Gastroesophageal sphincter (tissue), 4 donors: ENCODE measurements at places on chromosomes 2 and 18.
A peak's percentile ranks its signal among the peaks of the same experiment; 100 is the strongest.

GRCh38 chr2:233473386-233473791 lies 93.2 kb downstream of the USP40 start:
- ATAC-seq: no peak

DNA sequence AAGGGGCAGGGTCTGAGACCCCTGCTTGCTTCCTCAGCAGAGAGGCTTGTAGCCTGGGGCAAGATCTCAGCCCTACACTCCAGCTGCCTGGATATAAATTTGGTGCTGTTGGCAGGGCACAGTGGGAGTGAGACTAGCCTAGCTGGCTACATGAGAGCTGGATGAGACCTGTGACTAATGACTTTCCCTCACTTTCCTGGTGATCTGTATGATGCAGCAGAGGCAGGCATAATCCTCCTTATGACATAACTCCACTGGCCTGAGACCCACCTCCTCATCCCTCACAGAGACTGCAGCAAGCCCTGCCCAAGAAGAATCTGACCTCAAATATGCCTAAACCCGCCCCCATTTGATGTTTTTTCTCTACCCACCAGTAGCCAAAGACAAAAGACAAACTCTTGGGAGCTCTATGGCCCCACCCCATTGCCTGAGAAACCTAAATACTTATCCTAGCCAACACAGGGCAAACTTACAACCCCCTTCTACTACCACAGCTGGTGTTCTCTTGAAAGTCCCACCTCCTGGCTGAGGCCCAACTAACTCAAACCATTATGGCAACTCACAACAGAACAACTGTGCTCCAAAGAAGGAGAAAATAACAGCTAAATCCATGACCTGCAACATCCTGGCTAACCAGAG lies 102.7 kb downstream of the NR4A2 start:
- no peak for ATAC-seq

DNA sequence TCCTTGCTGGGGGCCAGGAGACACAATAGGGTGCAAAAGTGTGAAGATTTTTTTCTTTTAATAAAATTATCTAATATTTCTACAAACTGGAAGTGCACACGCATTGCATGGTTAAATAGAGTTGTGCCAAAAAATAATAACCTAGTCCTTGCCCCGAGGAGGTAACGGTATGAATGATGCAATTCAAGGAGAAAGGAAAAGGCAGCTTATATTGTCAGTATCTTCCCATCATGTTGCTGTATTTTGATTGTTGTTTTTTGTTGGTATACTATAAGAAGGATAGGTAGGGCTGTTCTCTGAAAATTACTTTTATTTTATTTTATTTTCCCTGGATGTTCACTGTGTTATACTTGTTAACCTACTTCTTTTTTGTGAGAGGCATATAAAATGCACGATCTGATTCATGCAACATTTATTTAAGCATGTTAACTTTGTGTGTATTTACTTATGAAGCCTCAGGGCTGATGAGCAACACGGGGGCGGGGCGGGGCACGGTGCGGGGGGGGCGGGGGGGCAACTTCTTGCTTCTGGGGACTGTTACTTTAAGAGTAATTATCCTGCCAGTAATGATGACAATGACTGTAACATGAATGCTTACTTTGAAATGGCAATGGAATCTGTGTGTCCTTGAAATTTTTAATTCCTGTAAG lies 118.6 kb downstream of the AQP4 start:
- ATAC-seq: no peak

DNA sequence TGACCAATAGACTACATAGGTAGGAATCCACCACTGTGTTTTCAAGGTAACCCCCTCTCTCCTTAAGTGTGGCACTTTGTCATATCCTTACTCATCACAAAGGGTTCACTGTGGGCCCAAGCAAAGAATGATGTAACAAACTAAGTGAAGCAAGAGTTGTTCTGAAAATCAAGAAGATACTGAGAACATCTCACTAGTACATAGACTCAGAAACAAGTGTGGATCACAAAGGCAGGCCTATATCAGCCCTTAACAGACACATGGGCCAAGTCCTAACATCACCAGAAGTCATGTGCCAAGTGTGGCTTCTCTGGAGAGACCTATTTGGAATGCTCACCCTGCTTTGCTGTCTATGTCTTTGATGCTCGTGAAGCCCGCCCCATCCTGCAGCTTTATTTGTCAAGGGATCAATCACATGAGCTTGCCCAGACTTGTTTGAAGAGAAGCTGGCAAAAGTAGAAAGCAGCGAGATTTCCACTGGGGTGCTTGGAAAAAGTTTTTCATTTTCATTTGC lies 131.2 kb upstream of the TTC39C start:
- peak; percentile 79 for ATAC-seq

DNA sequence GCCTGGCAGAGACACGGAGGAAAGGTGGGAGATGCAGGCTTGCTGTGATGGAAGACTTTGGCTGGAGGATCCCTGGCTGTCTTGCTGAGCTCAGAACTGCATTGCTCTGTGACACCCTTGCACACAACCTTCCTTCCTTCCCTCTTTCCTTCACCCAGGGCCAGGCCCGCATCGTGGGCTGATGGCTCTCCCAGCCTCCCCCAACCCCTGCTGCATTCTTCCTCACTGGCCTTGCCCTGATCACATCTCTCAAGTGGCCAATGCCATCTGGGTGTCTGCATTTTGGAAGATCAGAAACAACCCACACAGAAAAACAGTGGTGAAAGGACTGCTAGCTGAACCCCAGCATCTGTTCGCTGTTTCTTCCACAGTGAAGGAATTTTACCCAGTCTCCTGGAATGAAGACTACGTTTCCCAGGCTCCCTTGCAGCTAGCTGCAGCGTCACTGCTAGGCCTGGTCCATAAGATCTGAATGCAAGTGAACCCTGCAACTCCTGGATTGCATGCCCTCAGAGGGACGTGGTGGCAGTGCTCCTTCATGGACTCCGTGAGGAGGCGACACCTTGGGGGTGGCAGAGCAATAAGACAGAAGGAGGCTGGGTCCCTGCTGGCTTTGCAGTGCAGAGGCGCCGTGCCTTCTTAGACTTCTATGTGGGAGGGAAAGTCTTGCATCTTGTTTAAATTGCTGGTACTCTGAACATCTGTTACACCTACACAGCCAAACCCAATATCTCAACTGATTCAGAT lies 78.9 kb upstream of the YWHAQ start:
- no peak for ATAC-seq

DNA sequence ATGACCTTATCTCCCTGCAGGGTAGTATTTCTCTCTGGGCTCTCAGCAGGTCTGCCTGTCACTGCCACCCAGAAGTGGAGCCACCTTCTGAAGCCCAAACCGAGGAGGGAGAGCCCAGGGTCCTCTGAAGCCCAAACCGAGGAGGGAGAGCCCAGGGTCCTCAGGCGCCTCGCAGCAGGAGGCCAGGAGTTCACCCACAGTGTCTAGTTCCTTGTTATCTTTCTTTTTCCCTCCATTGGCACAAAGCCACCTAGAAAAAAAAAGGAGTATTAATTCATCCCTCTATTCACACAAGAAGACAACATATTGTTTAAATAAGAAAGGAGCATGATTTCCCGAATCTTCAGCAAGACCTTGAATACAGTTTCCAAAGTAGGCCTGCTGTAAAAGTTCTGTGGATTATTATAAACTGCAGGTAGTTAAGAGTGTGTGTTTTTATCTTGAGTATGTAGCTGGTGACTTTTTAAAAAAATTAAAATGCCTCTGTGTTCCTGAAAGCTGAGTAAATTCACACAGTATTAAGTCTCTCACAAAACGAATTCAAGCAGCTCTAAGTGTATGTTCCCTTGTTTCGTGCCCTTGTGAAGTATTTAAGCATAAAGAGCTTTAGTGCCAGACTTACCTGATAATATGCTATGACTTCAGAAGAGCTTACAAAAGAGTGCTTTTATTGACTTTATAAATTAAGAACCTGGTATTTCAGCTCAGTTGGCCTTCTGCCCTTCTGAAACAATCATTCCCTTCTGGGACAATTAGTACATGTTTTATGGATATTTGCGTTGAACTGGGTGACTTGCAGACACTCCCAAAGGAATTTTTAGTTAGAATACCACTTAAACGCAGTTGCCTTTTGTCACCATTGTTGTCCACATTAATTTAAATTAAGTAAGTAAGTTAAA lies 11.7 kb upstream of the GRHL1 start:
- no peak for ATAC-seq

DNA sequence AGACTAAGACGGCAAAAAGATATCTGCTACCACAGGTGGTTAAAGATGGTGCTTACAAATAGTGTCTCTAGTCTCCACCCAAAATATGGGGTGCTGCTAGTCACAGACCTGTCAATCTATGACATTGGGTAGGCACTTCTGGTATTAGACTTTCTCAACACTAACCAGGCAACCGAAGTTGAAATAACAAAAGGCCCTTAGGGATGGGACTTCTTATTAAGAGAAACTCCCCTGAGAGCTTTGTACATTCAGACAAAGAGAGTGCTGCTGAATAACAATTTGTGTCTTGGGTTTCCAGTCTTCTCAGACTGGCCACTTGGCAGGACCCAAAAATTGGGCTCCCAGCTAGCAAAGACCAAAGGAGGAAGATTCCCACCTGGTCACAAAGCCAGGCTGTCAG lies 310.0 kb downstream of the CNTNAP5 start:
- ATAC-seq: no peak

DNA sequence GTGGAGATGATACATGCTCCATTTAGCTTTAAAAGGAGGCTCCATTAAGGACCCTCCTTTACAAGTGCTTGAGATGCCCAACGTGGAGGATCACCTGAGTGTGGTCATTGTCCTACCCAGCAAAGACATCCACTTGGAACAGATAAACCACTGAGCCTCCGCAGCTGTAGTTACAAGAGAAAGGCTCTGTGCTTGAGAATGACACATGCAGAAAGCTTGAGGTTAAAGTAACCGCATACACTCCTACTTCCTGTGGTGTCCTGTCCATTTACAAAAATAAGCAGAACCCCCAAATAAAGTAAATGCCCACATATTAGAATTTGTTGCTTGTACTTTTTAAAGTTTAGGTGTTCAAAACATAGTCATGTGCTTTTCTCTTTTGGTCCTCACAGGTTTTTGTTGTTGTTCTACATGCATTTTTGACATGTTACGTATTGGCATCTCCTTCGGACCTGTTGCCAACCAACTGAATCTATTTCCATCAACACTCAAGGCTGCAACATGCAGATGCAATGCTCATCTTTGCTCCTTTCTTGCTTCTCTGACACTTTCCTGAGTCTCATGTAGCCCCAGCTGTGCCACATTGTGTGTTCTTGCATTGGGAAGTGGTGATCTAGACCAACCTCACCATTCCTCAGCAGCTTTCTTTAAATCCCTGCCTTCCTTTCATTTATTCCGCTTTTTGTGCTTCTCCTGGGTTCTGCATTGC lies 56.0 kb downstream of the SERPINB7 start:
- no peak for ATAC-seq

DNA sequence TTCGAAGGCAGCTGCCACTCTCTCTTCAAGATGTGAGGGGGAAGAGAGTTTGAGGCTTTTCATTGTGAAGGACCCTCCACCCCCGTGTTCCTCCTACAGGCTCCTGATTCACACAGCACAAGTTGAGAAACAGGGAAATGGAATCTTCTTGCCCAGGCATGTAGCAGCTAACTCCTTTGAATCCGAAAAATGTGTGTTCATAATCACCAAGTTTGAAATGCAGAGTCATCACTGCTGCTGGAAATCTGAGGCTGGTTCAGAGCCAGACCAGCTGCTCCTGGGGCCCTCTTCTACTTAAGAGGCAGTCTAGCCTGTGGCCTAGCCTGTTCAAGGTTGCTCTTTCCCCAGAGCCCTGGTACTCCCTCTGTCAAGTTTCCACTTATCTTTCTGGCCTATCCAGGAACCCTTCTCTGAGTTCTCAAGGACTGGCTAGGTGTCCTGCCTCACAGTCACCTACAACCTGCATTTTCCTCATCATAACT lies 166.4 kb downstream of the TMEM247 start:
- peak; percentile 80 for ATAC-seq

DNA sequence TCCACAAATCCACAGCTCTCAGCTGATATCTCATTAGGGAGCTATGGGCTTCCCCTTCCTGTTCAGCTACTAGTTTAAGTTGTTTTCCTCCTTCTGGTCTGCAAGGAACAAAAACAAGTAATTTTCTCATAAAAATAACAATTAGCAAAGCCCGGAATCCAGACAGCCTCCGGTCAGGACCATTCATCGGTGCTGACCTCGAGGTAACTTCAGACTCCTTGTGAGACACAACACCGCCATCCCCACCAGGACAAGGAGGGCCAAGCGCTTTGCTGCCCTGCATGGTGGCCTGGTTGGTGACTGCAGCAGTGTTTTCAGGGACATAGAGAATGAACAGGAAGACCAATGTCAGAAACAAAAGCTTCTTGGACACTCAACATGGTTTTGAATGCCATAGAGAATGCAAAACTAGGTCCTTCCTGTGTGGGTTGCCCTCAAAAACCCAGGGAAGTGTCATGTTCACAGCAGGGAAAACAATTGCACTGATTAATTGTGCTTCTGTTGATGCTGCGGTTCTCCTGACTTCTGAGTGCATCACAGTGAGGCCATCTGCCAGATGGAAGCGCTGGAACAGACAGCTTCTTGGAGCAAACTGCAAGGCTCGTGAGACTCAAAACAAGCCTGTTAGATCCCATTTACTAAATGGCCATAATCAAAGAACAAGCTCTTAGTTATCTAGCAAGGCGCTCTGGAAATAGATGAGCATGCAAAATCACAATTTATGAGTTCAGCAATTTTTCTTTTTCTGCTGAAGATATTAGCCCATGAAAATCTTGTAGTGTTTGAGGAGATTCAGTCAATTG lies 77.1 kb downstream of the HS1BP3 start:
- peak; percentile 40 for ATAC-seq

- no peak for ATAC-seq
Observed at GRCh38 chr2:222730366-222730999, 59.0 kb downstream of the MOGAT1 start.
